ENCODE measurements at places on chromosomes 16 and 17. TPM values are rescaled to one million over a fixed set of nuclear protein-coding genes. Genes with fewer than 3 reads are reported as not detected.

KRTAP16-1 gene
- total RNA-seq, result not detected

CCDC137 gene
- total RNA-seq, result 20.3 TPM

DNA sequence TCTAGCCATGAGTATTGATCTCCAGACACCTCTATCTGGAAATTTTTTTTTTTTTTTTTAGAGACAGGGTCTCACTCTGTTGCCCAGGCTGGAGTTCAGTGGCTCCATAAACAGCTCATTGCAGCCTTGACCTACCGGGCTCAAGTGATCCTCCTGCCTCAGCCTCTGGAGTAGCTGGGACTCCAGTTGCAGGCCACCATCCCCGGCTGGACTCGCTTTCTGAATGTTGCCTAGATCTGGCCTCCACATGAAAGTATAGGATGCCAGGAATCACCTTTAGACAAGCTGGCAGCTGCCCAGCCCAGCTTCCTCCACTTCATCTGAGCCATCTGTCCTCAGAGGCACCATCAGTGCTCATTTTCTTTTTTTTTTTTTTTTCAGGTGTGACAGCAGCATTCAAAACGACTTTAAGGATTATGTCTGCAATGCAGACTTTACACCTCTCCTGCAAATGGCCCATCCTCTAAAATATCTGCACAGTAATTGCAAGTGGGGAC, 6.4 kb upstream of the PRR14 start:
- no peak for DNase-seq

DNA sequence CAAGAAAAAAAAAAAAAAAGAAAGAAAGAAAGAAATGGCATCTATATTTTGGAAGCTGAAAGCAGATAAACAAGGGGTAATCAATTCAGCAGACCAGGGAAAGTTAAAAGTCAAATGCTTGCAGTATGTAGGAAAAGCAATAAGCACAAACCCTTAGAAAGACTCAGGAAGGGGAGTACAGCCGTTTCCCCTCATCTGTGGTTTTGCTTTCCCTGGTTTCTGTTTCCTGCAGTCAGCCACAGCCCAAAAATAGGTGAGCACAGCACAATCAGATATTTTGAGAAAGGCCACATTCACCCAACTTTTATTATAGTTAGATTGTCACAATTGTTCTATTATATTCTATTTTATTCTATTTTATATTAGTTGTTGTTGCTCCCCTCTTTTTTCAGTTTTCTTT, 14.4 kb upstream of the ALOX12 start:
- no peak for DNase-seq

GRCh38 chr17:71855010-71855409, 265.8 kb upstream of the SOX9 start:
- no peak for DNase-seq

MYH3 gene
- total RNA-seq, result 0.06 TPM

DNA sequence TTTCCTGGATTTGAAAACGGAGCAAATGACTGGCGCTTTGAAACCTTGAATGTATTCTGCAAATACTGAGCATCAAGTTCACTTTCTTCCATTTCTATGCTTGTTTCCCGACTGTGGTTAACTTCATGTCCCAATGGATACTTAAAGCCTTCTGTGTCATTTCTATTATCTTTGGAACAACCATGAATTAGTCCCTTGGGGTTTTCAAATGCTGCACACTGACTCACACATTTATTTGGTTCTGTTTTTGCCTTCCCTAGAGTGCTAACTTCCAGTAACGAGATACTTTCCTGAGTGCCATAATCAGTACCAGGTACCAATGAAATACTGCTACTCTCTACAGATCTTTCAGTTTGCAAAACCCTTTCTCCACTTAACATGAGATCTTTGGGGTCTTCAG, 32.3 kb downstream of the BRCA1 start:
- no peak for DNase-seq

DNA sequence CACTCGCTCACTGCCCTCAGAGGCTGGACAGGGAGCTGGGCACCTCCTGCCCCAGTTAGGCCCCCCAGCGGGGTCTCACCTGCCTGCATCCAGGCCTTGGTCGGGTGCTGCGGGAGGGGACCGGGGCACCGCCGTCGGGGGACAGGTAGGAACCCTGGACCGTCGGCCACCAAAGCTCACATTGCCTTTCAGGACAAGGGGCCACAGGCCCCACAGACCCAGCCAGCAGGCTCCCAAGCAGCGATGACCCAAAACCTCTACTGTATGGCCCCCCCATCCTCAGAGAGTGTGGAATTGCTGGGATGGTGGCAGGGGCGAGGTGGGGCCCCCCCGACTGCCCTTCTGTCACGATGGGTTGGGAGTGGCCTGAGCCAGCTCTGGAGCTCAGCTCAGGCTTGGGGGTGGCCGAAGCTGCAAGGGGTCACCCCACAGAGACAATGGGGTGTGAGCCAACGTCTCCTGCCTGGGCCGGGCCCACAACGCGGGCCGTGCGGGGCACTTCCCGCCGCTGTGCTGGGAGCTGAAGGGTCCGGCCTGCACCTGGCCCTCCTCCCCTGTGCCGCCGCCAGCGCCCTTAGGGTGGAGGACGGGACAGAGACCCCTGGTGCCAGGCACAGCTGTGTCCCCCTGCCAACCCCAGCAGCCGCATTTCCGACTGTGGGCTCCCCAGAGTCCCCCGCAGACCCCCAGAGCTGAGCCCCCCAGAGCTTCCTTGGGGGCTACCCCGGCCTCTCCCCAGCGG, 498 bp downstream of the IGFALS start:
- no peak for DNase-seq

GRCh38 chr16:29729116-29729521, 16.7 kb downstream of the C16orf54 start:
- peak; percentile 55 for DNase-seq

- DNase-seq, result no peak
Measured at GRCh38 chr17:74970395-74970794, 2.2 kb downstream of the HID1 start.

OMG gene
- total RNA-seq, result not detected

DNA sequence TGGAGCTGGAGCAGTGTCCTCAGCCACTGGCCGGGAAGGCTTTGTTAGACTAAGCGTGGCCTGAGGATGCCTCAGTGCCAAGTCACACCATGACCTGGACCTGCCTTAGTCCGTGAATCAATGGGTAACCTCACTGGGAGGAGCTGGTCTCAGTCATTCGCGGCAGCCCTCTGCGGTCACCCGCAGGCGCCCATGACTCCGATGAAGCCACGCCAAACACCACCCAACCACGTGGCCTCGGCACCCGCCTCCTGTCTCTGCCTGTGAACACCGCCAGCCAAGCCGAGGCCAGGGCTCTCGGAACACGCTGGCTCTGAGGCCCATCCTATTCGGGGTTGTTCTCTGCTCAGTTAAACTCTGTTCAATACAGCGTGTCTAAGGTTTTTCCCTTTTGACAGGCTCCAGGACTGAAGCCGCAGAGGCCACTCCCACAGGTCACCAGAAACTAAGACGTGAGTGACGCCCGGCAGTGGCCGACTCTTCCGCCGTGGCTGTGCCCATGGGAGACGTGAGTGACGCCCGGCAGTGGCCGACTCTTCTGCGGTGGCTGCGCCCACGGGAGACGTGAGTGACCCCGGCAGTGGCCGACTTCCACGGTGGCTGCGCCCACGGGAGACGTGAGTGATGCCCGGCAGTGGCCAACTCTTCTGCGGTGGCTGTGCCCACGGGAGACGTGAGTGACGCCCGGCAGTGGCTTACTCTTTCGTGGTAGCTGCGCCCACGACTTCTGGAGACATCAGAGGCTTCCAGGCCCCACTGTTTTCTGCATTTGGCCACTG, 16.8 kb upstream of the PABPN1L start:
- DNase-seq, result no peak

MT1X gene
- total RNA-seq, result 5.6 TPM

DNA sequence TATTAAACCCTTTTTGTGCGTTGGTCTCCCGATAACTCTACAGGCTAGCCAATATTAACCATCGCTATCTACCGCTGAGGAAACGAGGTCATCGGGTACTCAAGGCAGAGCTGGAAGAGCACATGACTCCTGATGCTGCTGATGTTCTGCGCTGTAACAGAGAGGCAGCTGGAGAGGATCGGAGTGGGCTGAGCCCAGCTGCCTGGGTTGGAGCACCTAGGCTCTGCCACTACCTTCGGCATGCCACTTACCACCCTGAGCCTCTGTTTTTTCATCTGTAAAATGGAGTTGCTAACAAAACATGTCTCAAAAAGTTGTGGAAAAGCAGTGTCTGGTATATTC, 432 bp upstream of the SLC46A1 start:
- DNase-seq, result no peak

GRCh38 chr17:79952265-79952877, 83.3 kb downstream of the TBC1D16 start:
- DNase-seq, result no peak

ARL2BP gene
- total RNA-seq, result 111 TPM

- DNase-seq, result no peak
Measured at GRCh38 chr17:57859601-57860413, 10.0 kb upstream of the MRPS23 start.

DNA sequence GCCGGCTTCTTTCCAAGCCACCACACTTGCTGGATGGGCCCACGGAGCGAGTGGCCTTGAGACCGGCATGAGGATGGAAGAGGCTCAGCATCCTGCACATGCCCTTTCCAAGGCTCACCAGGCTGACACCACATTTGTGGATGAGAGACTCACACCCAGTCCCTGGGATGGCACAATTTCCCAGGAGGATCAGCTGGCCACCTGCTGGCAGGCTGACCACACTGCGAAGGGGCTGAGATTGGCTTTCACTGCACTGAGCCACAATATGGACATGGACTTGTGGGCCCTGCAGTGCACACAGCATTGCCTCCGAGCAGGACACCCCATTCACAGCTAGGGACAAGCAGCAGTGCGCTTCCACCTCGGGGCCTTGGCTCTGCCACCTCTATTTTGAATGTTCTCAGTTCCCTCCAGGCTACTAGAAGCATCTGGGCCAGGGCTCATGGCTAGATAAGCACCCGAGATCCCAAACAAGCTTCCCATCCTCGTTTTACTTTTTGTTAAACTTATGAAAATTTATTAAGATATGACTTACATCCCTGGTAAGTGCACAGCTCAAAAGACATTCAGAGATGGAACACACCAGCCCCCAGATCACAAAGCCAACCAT, 25.3 kb upstream of the KSR1 start:
- peak; percentile 49 for DNase-seq

TMC7 gene
- total RNA-seq, result 5.6 TPM

GRCh38 chr17:73118139-73118538, 25.7 kb upstream of the SLC39A11 start:
- DNase-seq, result no peak

ZNF469 gene
- total RNA-seq, result 3.7 TPM

KCNJ12 gene
- total RNA-seq, result 4.3 TPM

Data from NCI-H460 (cell line).